ENCODE measurements at places on chromosomes 1 and 21.
A peak's percentile ranks its signal among the peaks of the same experiment; 100 is the strongest.

DNA sequence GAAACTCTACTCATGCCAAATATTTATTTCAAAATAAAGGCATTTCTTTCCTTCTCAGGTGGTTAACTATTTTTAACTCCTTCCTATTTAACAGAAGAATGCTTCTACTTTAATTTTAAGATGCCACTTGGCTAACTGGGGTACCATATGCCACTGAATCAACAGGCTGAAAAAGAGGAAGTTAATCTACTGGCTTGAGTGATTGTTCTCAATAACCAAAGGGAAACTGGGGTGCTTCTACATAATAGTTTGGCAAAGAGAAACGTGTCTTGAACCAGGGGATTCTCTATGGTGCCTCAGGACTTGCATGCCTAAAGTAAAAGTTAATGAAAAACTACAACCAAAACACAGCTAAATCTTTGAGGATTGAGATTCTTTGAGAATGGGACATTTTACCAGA, 142.6 kb downstream of the DENND1B start:
- DNase-seq = no peak

- peak; percentile 79 for DNase-seq
Observed at GRCh38 chr1:241423541-241424479, 66.8 kb upstream of the RGS7 start.

- no peak for DNase-seq
Observed at GRCh38 chr1:215842905-215843304, 275.8 kb downstream of the KCTD3 start.

GRCh38 chr1:80424249-80424648, 1376.5 kb upstream of the ADGRL2 start:
- DNase-seq = no peak

DNA sequence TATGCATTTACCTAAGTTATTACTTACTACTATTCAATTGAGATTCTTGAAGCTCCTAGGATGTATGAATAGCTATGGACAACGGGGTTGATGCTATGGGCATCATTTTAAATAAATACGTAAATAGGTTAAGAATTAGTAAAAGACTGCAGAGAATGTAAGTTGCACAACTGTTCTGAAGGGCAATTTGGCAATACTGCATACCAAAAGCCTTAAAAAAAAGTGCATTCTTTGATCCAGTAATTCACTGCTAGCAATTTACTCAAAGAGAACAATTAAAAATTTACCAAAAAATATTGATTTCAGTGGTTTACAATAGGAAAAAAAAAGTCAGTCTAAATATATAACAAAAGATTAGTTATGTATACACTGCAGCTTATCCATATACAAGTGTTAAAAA, 3.5 kb downstream of the ARPC5 start:
- DNase-seq = no peak

DNA sequence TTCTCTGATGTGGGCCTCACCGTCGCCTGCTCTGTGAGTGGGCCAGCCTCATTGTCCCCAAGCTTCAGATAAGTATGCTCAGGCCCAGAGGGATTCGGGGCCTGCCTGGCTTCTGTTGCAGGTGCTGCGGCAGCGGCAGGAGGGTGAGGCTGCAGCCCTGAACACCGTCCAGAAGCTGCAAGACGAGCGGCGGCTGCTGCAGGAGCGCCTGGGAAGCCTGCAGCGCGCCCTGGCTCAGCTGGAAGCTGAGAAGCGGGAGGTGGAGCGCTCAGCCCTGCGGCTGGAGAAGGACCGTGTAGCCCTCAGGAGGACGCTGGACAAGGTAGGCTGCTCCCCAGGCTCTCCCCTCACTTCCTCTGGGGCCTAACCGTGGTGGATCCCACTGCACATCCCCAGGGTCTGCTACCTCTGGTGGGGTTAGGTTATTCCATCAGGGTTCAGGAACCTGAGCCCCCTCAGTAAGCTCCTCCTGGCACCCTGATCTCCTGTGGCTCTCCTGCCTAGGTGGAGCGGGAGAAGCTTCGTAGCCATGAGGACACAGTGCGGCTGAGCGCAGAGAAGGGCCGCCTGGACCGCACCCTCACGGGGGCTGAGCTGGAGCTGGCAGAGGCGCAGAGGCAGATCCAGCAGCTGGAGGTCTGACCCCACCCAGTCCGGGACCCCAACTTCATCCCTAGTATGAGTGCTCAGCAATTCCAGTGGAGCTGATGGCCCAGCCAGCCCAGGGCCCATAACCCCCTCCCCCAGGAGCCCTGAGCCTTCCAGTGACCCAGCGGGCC, 10.1 kb downstream of the MFAP2 start:
- DNase-seq = no peak

GRCh38 chr21:42214921-42215320, 4.0 kb upstream of the ABCG1 start:
- no peak for DNase-seq

GRCh38 chr1:244834543-244835275, 749 bp upstream of the COX20 start:
- peak; percentile 97 for DNase-seq

- DNase-seq = no peak
Observed at GRCh38 chr1:70866542-70867264, 180.9 kb downstream of the PTGER3 start.

DNA sequence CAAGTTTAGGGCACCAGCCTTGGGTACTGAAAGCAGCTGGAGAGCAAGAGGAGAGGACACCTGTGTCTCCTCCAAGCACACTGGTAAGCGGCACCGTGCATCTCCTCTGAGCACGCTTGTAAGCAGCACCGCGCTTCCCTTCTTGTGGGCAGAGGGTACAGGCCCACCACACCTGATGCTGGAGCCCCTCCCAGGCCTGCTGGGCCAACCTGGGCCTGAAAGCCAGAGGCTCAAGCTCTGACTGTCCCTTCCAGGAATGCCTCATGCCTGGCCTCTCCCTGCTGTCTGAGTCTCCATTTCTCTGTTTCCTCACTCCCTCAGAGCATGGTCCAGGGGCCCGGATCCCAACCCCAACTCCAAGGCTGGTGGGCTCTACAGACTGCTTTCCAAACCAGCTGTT, 25.9 kb downstream of the DMBX1 start:
- DNase-seq = no peak

GRCh38 chr1:95039360-95040031, 33.3 kb downstream of the ALG14 start:
- no peak for DNase-seq

DNA sequence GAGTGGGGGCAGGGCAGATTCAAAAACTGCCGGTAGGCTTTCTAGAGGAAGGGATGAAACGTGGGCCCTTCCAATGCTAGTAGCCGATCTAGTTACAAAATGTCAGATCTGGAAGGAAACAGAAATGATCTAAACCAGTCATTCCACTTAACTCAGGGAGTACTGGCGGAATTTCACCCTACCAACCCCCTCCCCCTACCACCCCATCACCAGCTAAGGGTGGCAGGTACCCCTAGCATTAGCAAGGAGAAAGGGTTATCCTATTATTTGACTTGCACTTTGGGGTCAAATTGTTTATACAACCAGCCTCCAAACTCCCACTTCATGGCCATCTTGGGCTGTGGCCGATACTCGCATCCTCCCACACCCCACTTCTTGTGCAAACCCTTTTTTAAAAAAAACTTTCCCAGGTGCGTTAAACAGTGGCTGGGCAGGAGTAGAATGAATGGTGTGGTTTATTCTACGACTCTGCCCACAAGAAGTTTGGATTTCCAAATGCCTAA, 644 bp upstream of the MRPL24 start:
- no peak for DNase-seq

- DNase-seq = no peak
Observed at GRCh38 chr1:51439053-51439452, 80.0 kb downstream of the EPS15 start.

- no peak for DNase-seq
Observed at GRCh38 chr1:216621536-216621935, 101.7 kb downstream of the ESRRG start.

DNA sequence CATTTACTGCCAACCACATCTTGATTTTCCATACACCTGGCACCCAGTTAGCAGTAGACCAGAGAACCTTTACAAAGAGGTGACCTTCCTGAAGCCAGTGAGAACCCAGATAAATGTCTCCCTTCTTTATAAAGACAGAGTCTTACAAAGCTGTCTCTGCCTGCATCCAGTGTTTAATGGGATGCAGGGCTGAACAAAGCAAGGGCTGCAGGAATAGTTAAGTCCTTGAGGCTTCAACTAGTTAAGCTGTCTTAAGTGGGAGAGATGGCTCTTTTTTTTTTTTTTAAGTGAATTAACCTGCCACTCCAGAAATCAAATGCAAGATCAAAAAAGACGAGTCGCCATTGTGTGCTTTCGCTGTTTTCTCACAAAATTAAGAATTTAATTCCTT, 1.5 kb downstream of the AHCYL1 start:
- no peak for DNase-seq

DNA sequence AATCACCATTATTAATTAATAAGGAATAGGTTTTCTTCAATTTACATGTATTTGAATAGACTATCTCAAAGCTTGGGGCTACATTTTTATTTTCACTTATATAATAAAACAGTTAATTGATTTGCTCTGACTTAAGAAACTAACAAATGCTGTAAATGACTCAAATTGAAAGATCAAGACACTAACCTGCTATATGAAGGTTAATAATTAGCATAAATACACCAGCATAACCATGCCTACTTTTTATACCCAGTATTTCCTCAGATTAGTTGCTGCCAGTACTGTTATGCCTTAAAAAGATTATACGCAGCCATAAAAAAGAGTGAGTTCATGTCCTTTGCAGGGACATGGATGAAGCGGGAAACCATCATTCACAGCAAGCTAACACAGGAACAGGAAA, 1545.1 kb downstream of the AMY1C start:
- DNase-seq = no peak

DNA sequence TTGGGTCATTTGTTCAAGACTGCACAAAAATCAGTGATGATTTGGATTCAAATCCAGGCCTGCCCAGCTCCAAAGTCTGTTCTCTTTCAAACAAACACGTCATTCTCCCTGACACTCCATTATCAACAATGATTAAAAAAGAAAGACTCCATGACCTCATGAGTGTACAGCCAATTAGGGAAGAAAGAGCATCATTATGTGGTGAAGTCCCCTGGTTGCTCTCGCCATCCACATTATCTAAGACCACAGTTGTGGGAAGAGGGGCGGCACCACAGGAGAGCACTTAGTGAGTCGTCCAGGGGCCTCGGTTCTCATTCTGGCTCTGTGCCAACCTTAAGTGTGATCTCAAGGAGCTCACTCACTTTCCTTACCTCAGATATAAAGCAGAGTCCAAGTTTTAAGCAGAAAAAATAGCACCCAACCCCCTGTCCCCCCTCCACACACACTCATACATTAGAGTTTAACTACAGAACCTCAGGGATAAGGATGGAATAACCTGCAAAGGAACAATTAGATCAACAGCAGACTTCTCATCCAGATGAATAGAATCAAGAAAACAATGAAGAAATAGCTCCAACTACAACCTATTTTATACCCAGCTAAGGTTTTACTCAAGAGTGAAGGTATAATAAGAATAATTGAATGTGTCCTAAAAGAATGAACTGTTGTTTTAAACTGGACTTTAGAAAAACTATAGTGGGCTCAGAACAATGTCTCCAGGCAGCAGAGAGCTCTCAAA, 47.8 kb downstream of the COL6A1 start:
- DNase-seq = no peak

DNA sequence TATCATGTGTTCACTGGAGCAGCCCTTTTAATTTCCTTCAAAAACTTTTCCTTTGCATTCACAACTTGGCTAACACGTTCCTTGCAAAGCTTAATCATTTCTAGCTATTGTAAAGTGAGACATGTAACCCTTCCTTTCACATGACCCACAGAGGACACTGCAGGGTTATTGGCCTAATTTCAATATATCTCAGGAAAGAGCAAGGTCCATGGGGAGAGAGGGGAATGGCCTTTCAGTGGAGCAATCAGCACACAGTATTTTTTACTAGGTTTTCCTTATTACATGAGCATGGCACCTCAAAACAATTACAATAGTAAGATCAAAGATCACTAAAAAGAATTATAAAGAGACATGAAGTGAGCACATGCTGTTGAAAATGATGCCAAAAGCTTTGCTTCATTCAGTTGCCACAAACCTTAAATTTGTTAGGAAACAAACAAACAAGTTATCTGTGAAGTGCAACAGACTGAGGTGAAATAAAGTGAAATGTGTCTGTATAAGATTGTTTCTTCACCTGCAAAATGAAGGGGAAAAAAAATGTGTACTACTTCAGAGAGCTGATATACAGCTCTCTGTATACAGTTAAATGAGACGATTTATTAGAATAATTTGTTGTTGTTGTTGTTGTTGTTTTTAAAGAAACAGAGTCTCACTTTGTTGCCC, 61.5 kb downstream of the EIF4G3 start:
- DNase-seq = no peak

GRCh38 chr1:220915117-220915440, 35.8 kb downstream of the HLX start:
- no peak for DNase-seq

- DNase-seq = no peak
Observed at GRCh38 chr1:224432672-224433040, 1.9 kb downstream of the WDR26 start.

- no peak for DNase-seq
Observed at GRCh38 chr1:30045304-30046090, 677.9 kb downstream of the MATN1 start.

DNA sequence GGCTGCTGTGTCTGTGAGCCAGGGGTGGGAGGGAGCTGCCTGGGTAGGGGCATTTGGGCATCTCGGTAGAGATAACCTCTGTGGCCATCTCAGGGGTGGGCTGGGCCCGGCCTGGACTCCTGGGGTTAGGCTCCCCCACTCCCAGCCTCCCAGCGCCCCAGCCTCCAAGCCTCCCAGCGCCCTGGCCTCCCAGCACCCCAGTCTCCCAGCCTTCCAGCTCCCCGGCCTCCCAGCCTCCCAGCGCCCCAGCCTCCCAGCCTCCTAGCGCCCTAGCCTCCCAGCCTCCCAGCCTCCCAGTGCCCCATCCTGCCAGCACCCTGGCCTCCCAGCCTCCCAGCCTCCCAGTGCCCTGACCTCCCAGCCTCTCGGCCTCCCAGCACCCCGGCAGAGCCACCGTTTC, 85.1 kb upstream of the TTC34 start:
- DNase-seq = no peak

DNA sequence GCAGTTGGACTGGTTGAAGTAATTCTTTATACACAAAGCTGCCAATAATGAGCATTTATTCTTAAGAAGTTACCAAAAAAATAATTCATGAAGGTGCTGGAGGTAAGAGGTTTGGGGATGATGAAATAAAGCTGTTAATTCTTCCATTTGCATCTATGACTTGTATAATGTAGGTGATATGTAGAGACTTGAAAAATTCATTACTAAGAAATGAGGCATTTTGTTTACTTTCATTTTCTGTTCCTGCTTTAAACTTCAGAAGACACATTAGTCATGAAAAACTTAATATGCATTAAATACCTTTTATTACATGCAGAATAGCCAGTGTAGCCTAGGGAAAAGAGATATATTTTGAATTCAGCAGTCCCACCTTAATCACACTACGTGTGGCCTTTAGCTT, 214.2 kb downstream of the SLC44A5 start:
- no peak for DNase-seq

DNA sequence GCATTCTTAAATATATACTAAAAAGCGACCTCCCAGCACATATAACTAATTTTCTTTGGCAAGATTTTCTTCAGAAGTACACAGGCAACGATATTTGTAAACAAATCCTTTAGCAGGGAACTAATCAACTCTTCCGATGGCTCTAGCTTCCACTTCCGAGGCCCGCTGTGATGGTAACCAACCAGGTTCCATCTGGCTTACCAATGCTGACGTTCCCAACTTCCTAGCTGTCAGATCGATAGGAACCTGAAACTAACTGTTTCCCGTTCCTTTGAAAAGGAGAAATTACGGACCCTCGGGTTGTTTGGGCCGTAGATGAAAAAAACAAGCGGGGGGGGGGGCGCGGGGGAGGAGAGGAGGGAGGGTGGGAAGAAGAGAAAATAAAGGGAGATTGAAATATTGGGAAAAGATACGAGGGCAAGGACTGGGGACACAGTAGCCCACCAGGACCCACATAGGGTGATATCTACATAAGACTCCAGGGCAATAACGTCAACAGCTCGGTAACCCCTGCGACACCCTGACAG, 513 bp downstream of the GTF2B start:
- DNase-seq = no peak
